ENCODE measurements at places on chromosomes 7 and 10.

DNA sequence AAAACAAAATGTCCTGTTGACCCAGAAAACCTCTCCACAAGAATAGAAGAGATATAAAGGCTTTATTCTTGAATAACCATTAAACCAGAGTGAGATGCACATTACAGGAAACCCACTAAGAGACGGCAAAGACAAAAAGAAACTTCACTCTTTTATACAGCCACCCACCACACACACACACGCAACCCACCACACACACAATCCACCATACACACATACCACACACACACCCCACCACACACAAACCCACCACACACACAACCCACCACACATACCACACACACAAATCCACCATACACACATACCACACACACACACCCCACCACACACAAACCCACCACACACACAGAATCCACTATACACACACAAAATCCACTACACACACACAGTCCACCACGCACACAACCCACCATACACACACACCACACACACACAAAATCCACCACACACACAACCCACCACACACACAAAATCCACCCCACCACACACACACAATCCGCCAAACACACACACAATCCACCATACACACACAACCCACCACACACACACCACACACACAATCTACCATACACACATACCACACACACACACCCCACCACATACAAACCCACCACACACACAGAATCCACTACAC is 9.5 kb upstream of the REPIN1 start:
- DNase-seq, result no peak

- DNase-seq, result no peak
These were observed 269.6 kb upstream of the LRGUK start for GRCh38 chr7:133857376-133858119.

- no peak for DNase-seq
These were observed 8.2 kb upstream of the RHBDD2 start for GRCh38 chr7:75870557-75871161.

DNA sequence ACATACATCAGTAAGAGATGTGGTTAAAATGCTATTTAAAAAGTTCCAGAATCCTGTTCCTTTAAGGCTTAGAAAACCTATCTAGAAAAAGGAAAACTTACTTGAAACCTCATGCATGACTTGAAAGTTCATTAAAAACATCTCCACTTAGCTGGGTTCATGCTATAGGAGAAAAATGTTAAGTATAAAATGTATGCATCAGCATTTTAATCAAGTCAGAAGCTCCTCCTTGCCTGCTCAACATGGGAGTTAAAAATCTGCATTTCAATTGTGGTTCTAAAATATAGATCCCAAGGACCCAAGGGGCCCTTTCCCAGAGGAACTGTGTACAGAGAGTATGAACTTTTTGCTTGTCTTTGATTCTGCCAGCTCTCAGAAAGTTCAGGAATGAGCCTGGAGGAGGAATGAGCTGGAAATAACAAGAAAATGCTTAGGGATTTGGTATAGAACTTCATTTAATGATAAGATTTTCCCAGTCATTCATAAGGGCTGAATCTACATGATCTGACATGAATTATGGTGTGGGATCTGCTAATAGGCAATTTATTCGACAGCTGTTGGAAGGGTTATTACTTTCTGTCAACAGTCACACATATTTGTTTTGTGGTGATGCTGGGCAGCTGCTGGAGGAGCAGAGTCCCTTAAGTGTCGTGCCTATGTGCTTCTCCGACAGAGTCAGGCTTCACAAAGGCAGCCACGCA is 85.6 kb upstream of the MTPN start:
- DNase-seq, result no peak

DNA sequence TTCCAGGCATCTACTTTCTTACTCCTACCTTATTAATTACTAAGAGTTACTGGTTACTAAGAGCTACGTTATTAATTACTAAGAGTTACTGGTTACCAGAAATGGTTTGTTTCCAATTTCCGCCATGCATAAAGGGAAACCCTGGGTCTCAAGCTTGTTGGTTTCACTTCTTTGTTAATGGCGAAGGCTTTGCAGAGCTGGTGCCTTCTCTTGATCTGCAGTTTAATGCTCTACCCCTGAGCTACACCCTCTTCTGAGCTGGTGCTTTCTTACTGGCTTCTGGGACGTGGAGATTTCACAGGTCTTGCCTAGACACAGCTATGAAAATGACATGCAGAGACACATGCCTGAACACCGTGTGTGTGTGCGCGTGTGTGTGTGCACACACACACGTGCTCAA is 560 bp downstream of the CPA4 start:
- no peak for DNase-seq

DNA sequence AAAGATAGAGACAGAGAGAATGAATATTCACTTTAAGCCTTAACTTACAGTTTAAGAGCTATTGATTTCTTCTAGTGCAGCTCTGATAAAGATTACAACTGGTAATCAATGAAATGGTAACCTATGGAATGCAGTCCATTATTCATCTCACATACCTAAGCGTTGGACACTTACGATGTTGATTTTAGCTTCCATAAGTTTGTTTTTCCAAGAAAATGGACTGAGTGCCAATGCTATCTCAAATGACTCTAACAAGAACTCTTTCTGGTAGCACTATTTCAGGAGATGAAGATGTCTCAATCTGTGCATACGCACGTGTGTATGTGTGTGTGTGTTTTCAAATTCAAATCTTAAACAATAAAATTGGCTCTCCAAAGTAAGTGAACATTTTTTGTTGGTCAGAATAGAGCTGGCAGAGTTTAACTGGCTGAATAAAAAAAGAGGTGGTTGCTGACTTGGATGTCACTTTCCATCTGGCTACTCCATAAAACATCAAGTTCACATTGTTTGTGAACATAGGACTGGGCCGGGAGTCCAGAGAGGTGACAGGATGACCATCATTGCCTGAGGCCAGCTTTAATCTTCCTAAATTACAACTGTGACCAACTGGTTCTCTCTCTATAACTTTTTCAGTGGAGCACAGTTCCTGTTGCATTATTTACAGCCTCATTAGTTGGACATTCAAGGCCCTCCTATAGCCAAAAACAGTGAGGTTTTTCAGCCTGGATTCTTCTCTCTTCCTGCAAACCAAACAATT is 106.9 kb upstream of the CSTF2T start:
- DNase-seq, result no peak

GRCh38 chr7:148058092-148058491 is 532.5 kb upstream of the C7orf33 start:
- no peak for DNase-seq

GRCh38 chr7:30562498-30562897 is 32.2 kb upstream of the GARS1 start:
- DNase-seq, result no peak

DNA sequence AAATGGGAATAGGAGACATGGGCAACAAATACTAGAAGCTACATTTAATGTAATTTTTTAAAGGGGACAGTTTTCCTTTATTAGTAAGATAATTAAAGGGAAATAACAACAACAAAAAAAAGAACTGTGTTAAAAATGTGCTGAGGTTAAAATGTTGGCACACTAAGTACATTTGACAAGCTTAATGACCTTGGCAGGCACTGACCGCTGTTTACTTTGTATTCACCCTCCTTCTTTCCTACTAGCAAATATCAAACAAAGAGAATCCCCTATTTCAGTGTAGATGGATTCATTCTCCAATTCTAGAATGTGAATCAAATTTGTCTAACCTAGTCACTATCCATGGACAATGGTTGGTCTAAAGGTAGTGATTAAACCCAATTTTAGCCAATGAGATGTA is 77.5 kb upstream of the TOMM7 start:
- DNase-seq, result no peak

GRCh38 chr10:129627442-129627841 is 160.4 kb downstream of the MGMT start:
- DNase-seq, result no peak

- DNase-seq, result no peak
These were observed 13.1 kb downstream of the WNT16 start for GRCh38 chr7:121341933-121342332.

- no peak for DNase-seq
These were observed 8.0 kb downstream of the CYREN start for GRCh38 chr7:135162382-135163001.

- DNase-seq, result no peak
These were observed 14.5 kb downstream of the WNT16 start for GRCh38 chr7:121343302-121343701.

GRCh38 chr7:52355053-52355452 is 680.4 kb upstream of the POM121L12 start:
- no peak for DNase-seq

DNA sequence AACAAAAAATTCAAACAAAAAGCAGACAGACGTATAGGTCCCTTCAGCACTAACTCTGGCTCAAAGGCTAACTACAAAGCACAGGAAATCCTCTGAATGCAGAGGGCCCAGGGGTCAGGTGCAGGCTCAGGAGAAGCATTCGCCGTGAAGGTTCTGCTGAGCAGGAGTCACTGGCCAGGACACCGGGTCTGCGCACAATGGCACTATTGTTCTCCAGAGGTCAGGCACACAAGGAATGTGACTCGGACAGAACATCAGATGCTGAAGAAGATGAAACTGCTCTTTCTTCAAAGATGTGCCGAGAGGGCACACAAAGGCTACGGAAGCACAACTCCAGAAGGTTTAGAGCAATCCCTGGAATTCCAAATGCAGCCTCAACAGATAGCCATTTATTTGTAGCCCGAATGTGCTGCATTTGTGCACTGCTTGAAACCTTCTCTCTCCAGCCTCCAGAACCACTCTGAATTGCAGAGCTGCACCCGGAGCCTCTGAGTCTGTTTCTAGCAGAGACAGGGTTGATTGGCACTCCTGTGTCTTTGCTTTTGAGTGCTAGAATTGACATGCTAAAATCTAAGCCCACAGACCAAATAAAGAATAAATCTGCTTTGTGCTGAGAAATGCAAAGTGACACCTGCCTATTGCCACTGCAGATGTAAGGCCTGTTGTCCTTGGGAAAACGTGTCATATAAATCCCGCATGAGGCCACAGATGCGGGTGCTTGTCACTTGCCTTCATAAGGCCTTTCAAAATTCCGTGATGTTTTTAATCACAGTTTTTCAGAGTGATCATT is 85.4 kb upstream of the AFAP1L2 start:
- no peak for DNase-seq

- DNase-seq, result no peak
These were observed 103.0 kb downstream of the NXPH1 start for GRCh38 chr7:8536431-8536830.

DNA sequence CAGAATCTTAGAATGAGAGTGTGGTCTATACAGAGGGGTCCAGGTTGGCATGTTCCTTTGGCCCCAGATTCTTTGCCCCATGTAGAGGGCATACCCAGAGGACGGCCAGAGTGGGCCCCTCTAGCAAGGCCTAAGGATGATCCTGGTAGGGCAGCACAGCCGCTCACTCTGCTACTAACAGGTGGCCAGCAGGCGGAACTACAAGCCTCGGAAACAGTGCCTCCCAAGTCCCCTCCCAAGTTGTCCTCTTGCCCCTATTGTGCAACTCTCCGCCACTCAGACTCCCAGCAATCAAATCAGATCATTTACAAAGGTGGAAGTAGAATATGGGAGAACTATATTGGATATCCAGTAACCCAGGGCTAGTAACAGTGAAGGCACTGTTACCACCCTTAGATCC is 107.4 kb downstream of the STRA8 start:
- DNase-seq, result no peak

DNA sequence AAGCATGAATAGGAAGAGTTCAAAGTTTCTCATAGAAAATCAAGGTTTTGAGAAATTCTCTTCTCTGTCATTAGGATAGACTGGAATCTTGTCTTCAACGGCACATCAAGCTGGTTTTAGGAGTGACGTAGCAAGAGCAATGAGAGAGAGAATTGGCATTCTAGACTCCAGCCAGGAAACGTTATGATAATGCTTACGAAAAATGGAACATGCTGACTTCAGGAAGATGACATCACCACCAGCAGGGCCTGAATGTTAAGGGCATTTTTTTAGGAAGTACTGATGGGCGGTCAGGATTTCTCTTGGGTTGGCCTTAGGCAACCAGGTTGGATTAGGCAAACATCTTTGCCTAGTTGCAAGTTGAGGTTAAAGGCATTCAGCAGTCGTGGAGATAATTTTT is 213.2 kb upstream of the CTBP2 start:
- DNase-seq, result no peak

DNA sequence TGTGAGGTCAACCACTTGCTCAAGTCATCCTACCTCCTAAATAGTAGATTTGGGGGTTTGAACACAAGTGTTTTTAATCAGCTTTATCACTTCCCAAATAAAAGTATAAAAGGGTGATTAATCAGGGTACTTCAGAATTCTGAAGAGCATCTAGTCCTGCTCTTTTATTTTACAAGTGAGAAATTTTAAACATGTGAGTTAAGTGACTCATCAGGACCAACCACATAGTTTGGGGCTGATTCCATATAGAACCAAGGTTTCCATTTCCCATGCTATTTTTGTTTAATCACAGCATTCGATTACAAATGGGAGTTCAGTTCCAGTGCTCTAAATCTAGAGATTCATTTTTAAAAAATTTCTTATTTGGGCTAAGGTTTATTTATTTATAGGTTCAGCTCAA is 113.4 kb downstream of the GPR158 start:
- no peak for DNase-seq

- DNase-seq, result no peak
These were observed 100.2 kb downstream of the LRMDA start for GRCh38 chr10:75531571-75532031.

- no peak for DNase-seq
These were observed 11.8 kb downstream of the CPED1 start for GRCh38 chr7:121000081-121000983.

GRCh38 chr10:53382543-53382942 is 610.0 kb upstream of the MBL2 start:
- DNase-seq, result no peak

GRCh38 chr7:130139193-130139960 is 65.8 kb downstream of the TMEM209 start:
- DNase-seq, result no peak

- DNase-seq, result no peak
These were observed 2.5 kb downstream of the ENTPD1 start for GRCh38 chr10:95758351-95759025.

DNA sequence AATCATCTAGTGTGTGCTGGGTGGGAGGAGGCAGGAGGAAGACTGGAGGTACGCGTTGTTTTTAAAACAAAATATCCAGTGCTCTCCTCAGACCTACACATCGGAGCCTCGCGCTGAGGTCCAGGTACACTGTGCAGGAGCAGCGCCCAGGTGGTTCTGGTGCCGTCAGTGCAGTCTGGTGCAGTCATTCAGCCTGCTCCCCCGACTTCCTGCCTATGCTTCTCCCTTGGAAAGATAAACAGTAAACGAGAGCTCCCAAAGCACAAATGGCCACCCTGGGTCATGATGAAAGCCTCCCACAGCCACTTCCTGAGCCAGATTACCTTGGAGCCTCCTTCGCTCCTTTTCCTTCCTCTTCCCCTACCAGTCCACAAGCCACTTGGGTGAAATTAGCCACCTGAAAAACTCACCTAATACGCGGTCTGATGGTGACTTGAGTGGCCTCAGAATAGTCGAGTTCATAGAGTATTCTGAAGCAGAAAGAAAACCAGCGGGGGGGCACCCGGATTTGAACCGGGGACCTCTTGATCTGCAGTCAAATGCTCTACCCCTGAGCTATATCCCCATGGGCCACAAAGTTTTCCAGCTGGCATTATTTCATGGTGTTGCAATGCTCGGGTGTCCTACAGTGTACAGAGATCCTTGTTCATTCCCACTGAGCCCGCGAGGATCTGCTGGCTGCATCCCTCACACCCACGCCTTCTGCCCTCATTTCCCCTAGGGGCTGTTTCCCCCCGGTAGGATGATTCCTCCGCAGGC is 82.5 kb downstream of the ZNF467 start:
- DNase-seq, result no peak

GRCh38 chr10:33329178-33329577 is 5.3 kb downstream of the NRP1 start:
- no peak for DNase-seq

GRCh38 chr10:112131346-112131745 is 52.2 kb downstream of the GPAM start:
- DNase-seq, result no peak

Data from activated gamma-delta T cell treated with Interleukin-2 at 50 U/mL for 16 hours (primary cell).